Osteoblast (primary cell): ENCODE measurements at places on chromosomes 7 and 10. TPM values are rescaled to one million over a fixed set of nuclear protein-coding genes. Genes with fewer than 3 reads are reported as not detected.

DNA sequence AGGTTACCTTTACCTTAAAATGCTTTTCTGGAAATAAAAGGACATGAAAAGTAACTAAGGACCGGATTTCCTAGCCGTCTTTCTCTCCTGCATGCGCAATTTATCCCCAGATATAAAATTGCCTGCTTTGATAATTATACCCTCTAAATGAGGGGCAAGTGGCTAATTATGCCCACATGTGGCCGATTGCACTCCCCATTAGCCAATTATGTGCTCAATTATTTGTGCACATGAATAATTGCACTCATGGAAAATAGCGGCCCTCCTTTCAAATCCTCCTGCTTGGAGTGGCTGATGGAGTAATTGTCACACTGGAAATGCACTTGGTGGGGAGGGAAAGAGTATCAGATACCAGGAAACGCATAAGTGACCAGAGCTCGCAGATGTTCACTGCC lies 66.4 kb upstream of the ATRNL1 start:
- DNase-seq: no peak
- no peak overlapping the region for H3K27ac ChIP-seq
- no peaks in the 10 kb centered on the region for H3K36me3 ChIP-seq
- peaks cover 13% of the 10 kb centered on the region for H3K27me3 ChIP-seq

- no peak overlapping the region for H3K4me3 ChIP-seq
- DNase-seq: no peak
- peaks cover 18% of the 10 kb centered on the region for H3K36me3 ChIP-seq
- H3K4me1 ChIP-seq: no peaks in the 10 kb centered on the region
- H3K27me3 ChIP-seq: no peaks in the 10 kb centered on the region
These were observed 182.9 kb downstream of the BMPER start for GRCh38 chr7:34087892-34088891.

GRCh38 chr10:75599875-75600648 lies 168.6 kb downstream of the LRMDA start:
- H3K27ac ChIP-seq: no peak overlapping the region
- H3K27me3 ChIP-seq: peaks cover 3% of the 10 kb centered on the region
- DNase-seq: no peak
- H3K4me3 ChIP-seq: no peak overlapping the region
- no peaks in the 10 kb centered on the region for H3K36me3 ChIP-seq

DNA sequence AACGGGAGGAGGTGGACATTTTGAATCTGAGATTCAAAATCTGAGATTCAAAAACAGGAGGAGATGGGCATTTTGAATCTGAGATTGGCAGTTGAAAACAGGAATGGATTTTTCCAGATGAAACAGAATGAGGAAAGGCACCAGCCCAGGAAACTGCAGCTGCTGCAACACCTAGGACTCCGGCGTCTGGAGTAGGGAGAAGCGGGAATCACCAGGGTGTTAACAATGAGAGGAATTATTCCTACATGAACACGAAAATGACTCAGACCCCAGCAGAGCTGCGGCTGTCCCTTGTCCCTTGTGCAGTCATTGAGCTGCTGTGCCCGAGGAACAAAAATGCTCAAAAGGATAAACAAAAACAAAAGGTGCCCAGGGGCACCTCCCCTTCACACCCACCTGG lies 59.9 kb upstream of the KAT6B start:
- H3K4me1 ChIP-seq: no peaks in the 10 kb centered on the region
- H3K27ac ChIP-seq: no peak overlapping the region
- peaks cover 12% of the 10 kb centered on the region for H3K27me3 ChIP-seq

DNA sequence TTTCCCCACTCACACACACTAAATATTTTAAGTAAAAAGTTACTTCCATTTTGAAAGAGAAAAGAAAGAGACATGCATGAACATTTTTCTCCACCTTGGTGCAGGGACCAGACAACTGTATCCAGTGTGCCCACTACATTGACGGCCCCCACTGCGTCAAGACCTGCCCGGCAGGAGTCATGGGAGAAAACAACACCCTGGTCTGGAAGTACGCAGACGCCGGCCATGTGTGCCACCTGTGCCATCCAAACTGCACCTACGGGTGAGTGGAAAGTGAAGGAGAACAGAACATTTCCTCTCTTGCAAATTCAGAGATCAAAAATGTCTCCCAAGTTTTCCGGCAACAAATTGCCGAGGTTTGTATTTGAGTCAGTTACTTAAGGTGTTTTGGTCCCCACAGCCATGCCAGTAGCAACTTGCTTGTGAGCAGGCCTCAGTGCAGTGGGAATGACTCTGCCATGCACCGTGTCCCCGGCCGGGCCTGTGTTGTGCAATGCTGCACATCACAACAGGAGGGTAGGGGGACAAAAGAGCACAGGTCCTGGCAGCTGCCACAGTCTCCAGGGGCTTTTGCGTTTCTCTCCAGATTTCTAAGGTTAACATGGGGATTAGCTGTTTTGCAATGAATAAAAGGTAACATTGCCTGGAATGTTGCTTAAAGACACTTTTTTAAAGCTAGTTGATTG lies 146.5 kb downstream of the EGFR start:
- H3K4me3 ChIP-seq: no peak overlapping the region
- H3K27ac ChIP-seq: no peak overlapping the region
- peaks cover 71% of the 10 kb centered on the region for H3K36me3 ChIP-seq
- no peak for DNase-seq
- no peaks in the 10 kb centered on the region for H3K27me3 ChIP-seq

- H3K4me3 ChIP-seq: no peak overlapping the region
- H3K36me3 ChIP-seq: no peaks in the 10 kb centered on the region
- no peak for DNase-seq
- no peak overlapping the region for H3K27ac ChIP-seq
These were observed 374.4 kb downstream of the BBS9 start for GRCh38 chr7:33503736-33504135.

- no peak for DNase-seq
- no peak overlapping the region for H3K4me3 ChIP-seq
- H3K4me1 ChIP-seq: no peaks in the 10 kb centered on the region
- no peaks in the 10 kb centered on the region for H3K27me3 ChIP-seq
- H3K36me3 ChIP-seq: no peaks in the 10 kb centered on the region
- no peak overlapping the region for H3K27ac ChIP-seq
These were observed 544.2 kb downstream of the CNTNAP2 start for GRCh38 chr7:146660839-146661238.

Gene NME8
- total RNA-seq: not detected in 2 replicates

Gene GJD4
- under 0.01 TPM in 1 of 2 replicates, not detected in the other for total RNA-seq

Gene MMP21
- total RNA-seq: not detected in 2 replicates

Gene MLXIPL
- 0.29 and 0.72 TPM in 2 replicates for total RNA-seq

Gene CCL24
- not detected in 2 replicates for total RNA-seq

Gene ACSL5
- total RNA-seq: 5.1 and 8.0 TPM in 2 replicates
